ENCODE measurements at places on chromosomes 6 and 20. TPM values are rescaled to one million over a fixed set of nuclear protein-coding genes. Genes with fewer than 3 reads are reported as not detected.
A peak's percentile ranks its signal among the peaks of the same experiment; 100 is the strongest.

The CST7 gene
- total RNA-seq = 0.87 TPM

- H3K27ac ChIP-seq = no peak overlapping the region
- H3K4me3 ChIP-seq = no peak overlapping the region
- DNase-seq = peak; percentile 64
- H3K36me3 ChIP-seq = no peaks in the 10 kb centered on the region
- no peaks in the 10 kb centered on the region for H3K4me1 ChIP-seq
- H3K27me3 ChIP-seq = no peaks in the 10 kb centered on the region
Measured at GRCh38 chr6:1499777-1500176, 109.9 kb upstream of the FOXC1 start.

The MMP24 gene
- not detected for total RNA-seq

The GCNT2 gene
- total RNA-seq = 50.0 TPM

DNA sequence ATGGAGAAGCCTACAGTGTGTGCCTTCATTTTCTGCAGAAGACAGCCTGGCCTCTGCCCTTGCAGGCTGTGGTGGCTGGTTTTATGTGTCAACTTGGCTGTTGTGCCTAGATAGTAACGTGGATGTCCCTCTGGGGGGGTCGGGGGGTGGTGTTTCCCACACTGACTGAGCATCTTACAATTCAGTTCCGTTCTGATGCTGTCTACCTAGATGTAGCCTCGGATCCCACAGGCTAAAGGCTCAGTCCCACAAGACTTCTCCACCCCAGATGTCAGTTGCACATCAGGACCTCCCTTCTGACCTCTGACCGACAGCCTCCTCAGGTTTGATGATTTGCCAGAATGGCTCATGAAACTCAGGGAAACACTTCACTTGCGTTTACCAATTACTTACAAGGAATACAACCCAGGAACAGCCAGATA is 4.4 kb downstream of the PYGB start:
- H3K4me3 ChIP-seq = no peak overlapping the region
- H3K4me1 ChIP-seq = peaks cover 63% of the 10 kb centered on the region
- DNase-seq = no peak
- no peaks in the 10 kb centered on the region for H3K27me3 ChIP-seq

- peaks cover 23% of the 10 kb centered on the region for H3K27me3 ChIP-seq
- no peaks in the 10 kb centered on the region for H3K36me3 ChIP-seq
- H3K4me1 ChIP-seq = no peaks in the 10 kb centered on the region
Measured at GRCh38 chr20:61562897-61563504, 310.9 kb downstream of the CDH4 start.

The PRKN gene
- 10.8 TPM for total RNA-seq

GRCh38 chr6:135228486-135228885 is 47.4 kb downstream of the MYB start:
- H3K36me3 ChIP-seq = no peaks in the 10 kb centered on the region
- H3K4me3 ChIP-seq = no peak overlapping the region
- no peaks in the 10 kb centered on the region for H3K4me1 ChIP-seq
- no peak for DNase-seq
- no peak overlapping the region for H3K27ac ChIP-seq

- no peaks in the 10 kb centered on the region for H3K27me3 ChIP-seq
- H3K27ac ChIP-seq = no peak overlapping the region
- H3K4me1 ChIP-seq = peaks cover 11% of the 10 kb centered on the region
- DNase-seq = peak; percentile 7
- H3K36me3 ChIP-seq = no peaks in the 10 kb centered on the region
Measured at GRCh38 chr6:169156108-169156792, 97.4 kb downstream of the THBS2 start.

DNA sequence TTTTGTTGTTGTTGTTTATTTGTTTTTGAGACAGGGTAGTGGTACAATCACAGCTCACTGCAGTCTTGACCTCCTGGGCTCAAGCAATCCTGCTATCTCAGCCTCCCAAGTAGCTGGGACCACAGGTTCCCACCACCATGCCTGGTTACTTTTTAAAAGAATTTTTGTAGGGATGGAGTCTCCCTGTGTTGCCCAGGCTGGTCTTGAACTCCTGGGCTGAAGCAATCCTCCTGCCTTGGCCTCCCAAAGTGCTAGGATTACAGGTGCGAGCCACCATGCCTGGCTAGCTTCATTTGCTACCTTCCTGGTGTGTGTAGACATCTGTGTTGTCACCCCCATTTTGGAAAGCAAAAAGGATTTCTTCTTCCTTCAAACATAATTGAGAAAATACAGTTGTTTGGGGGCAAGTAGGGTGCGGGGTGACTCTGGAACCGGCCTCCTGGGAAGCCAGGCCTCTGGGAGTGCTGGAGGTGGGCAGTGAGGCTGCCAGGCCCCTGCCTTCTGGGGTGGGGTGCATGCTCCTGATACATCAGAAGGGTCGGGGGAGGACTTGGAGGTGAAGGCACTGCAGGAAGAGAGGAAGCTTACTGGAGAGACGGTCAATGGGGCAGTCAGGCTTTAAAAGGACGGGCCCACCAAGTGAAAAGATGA is 28.4 kb downstream of the SYNJ2 start:
- H3K27ac ChIP-seq = no peak overlapping the region
- H3K4me1 ChIP-seq = peaks cover 21% of the 10 kb centered on the region
- no peak overlapping the region for H3K4me3 ChIP-seq
- H3K36me3 ChIP-seq = no peaks in the 10 kb centered on the region

- no peak for DNase-seq
- no peak overlapping the region for H3K27ac ChIP-seq
- no peak overlapping the region for H3K4me3 ChIP-seq
- no peaks in the 10 kb centered on the region for H3K36me3 ChIP-seq
Measured at GRCh38 chr20:21618759-21619416, 86.6 kb upstream of the PAX1 start.

- H3K36me3 ChIP-seq = no peaks in the 10 kb centered on the region
- H3K4me1 ChIP-seq = no peaks in the 10 kb centered on the region
- no peaks in the 10 kb centered on the region for H3K27me3 ChIP-seq
Measured at GRCh38 chr6:80548532-80548931, 442.1 kb downstream of the BCKDHB start.

DNA sequence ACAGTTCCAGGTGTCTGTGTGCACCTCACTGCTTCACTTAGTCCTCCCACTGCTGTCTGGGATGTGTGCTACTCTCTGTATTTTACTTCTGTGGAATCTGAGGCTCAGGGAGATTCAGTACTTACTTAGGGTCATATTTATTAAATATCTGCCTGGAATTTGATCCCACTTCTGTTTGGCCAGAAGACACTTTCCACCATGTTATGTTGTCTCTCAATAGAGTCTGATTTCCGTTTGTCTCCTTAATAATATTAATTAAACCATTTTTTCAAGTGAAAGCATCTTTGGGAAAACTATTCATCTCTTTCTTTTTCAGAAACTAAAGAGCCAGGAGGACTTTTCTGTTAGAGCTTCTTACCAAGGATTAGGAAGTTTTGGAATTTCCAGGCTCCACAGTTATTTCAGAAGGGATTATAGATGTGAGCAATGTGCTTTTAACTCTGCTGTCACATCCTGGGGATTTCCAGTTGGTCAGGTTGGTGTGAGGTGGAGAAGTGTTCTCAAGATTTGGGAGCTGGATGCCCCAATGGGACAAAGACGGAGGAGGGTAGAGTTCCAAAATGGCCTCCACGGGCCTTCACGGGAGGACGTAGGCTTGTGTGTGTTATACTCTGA is 156.8 kb upstream of the RALGAPA2 start:
- no peak overlapping the region for H3K4me3 ChIP-seq
- peaks cover 3% of the 10 kb centered on the region for H3K27me3 ChIP-seq
- no peak overlapping the region for H3K27ac ChIP-seq
- H3K4me1 ChIP-seq = no peaks in the 10 kb centered on the region

The CLPSL2 gene
- not detected for total RNA-seq

GRCh38 chr20:46895906-46896242 is 1.2 kb downstream of the EYA2 start:
- no peak for DNase-seq
- H3K27ac ChIP-seq = peak overlapping the region; percentile 16
- peak overlapping the region; percentile 49 for H3K4me3 ChIP-seq
- H3K27me3 ChIP-seq = no peaks in the 10 kb centered on the region

GRCh38 chr6:53326372-53327016 is 22.3 kb downstream of the ELOVL5 start:
- no peaks in the 10 kb centered on the region for H3K36me3 ChIP-seq
- DNase-seq = no peak
- H3K4me1 ChIP-seq = no peaks in the 10 kb centered on the region
- H3K4me3 ChIP-seq = no peak overlapping the region

The COQ3 gene
- total RNA-seq = not detected

DNA sequence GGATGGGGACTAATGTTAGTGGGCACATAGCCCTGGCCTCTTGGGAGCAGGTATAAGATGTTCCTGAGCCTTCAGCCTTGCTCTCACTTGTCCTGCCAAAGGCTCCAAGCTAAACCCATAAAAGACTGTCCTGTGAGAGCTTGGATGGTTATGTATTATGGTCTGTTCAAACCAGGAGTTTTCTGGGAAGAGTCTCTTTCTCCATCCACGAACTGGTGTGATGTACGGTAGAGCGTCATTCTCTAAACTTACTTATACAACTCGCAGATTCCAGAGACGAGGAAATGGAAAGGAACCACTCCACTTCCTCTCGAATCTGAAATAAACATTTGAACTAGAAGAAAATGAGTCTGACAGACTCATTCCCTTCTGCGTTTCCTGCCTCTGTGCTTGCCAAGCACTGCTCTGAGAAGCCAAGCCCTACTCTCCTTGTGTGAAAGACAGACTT is 5.3 kb downstream of the SOBP start:
- H3K4me1 ChIP-seq = peaks cover 52% of the 10 kb centered on the region
- peak overlapping the region; percentile 35 for H3K27ac ChIP-seq
- H3K4me3 ChIP-seq = no peak overlapping the region
- no peaks in the 10 kb centered on the region for H3K36me3 ChIP-seq
- DNase-seq = no peak
- peaks cover 11% of the 10 kb centered on the region for H3K27me3 ChIP-seq

DNA sequence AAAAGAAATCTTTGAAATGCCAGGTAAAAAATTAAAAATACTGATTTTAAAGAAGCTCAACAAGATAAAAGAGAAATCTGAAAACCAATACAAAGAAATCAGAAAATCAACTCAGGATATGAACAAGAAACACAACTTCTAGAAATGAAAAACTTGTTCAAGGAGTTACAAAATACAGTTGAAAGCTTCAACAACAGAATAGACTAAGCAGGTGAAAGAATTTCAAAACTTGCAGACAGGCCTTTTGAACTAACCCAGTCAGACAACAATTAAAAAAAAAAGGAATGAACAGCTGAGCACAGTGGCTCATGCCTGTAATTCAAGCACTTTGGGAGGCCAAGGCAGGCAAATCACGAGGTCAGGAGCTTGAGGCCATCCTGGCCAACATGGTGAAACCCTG is 57.8 kb downstream of the PDSS2 start:
- no peak overlapping the region for H3K27ac ChIP-seq
- H3K27me3 ChIP-seq = no peaks in the 10 kb centered on the region
- H3K4me1 ChIP-seq = no peaks in the 10 kb centered on the region
- H3K36me3 ChIP-seq = no peaks in the 10 kb centered on the region
- no peak for DNase-seq

DNA sequence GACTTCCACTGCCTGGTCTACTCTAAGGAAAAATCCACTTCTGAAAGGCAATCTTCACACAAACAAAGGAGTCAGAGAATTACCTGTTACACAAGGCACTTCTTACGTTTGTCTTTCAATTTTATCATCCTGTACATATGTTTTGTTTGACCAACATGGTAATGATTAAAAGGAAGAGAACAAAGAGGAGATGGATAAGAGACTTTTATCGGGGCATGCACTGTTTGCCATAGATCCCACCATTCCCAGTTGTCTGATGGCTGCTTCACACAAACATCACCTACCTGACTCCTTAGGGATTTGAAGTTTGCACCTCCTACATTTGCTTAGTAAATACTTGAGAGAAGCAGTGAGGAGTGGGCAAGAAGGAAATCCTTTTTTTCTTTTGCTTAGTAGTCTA is 87.1 kb downstream of the BFSP1 start:
- H3K27ac ChIP-seq = no peak overlapping the region
- H3K4me1 ChIP-seq = peaks cover 16% of the 10 kb centered on the region
- peaks cover 23% of the 10 kb centered on the region for H3K27me3 ChIP-seq
- H3K4me3 ChIP-seq = no peak overlapping the region
- no peaks in the 10 kb centered on the region for H3K36me3 ChIP-seq

The FNDC1 gene
- not detected for total RNA-seq

DNA sequence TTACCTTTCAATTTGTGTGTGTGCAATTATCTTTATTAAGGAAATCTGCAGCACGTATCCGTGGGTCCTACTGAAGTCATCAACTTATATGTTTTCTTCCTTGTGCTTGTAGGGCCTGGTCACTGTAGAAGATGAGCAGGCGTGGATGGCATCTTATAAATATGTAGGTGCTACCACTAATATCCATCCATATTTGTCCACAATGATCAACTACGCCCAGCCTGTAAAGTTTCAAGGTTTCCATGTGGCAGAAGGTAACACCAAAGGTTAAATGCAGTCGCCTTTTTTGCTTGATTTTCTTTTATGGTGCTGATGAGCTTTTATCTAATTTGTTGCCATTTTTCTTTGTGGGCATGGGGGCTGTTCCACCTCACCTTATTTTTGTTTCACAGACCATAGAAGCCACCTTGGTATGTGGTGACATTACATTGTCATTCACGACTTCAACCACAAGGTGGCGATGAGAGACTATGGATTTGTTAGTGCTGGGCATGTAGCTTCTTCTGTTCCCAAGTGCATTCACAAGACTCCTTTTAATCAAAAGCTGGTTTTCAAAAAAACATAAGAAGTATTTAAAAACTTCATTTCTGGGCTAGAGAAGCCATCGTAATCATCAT is 106.5 kb upstream of the LAMP5 start:
- no peak overlapping the region for H3K4me3 ChIP-seq
- no peaks in the 10 kb centered on the region for H3K27me3 ChIP-seq
- no peak overlapping the region for H3K27ac ChIP-seq
- peak; percentile 69 for DNase-seq
- H3K4me1 ChIP-seq = no peaks in the 10 kb centered on the region
- peaks cover 18% of the 10 kb centered on the region for H3K36me3 ChIP-seq

DNA sequence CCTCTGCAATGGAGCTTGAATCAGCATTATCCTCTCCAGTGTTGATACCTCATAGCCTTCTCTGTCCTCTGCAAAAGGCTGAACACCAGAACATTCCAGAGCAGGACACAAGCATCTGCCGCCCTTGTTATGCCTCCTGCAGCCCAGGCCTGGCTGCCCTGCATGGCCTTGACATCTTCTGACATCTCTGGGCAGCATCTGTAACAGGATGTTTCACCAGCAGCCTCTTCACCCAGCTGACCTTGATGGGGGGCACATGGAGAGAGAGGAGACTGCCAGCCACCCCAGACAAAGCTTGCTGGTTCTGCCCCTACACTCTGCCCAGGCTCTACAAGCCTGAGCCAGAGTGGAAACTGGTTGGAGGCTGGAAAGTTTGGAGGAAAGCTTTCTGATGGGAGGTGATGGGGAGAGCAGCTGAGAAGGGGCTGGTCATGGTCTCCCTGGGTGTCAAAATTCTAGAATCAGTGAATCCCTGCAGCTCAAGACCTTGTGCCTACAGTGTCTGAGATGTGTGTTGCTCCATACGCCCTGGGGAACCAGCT is 145.1 kb downstream of the MRPL14 start:
- no peak overlapping the region for H3K27ac ChIP-seq
- no peak for DNase-seq
- H3K36me3 ChIP-seq = no peaks in the 10 kb centered on the region
- no peaks in the 10 kb centered on the region for H3K27me3 ChIP-seq
- no peaks in the 10 kb centered on the region for H3K4me1 ChIP-seq

The TRIM10 gene
- not detected for total RNA-seq

The BLOC1S5 gene
- 5.8 TPM for total RNA-seq

The TP53INP2 gene
- 63.1 TPM for total RNA-seq
